ENCODE measurements at places on chromosomes 4 and X.

GRCh38 chr4:165293061-165293460 lies 34.4 kb upstream of the MSMO1 start:
- DNase-seq, result no peak

- no peak for DNase-seq
Measured at GRCh38 chrX:56803850-56804681, 75.0 kb downstream of the NBDY start.

- DNase-seq, result no peak
Measured at GRCh38 chr4:54784161-54784671, 126.5 kb downstream of the KIT start.

DNA sequence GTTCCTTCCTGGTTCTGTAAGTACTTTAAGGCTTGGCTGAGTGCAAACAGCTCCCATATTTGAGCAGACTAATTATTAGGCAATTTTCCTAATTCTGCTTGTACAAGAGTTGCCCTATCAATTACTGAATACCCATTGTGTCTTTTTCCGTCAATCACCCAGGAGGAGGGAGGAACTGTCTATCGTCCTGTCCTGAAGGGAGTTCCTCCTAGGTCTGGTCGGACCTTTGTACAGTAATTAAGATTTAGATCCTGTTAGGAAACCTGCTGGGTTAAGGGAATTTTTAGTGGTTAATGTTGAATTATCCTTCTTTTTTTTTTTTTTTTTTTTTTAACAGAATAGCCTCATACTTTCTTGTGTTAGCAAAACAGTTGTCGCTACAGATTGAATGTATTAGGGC lies 130.1 kb downstream of the KDM6A start:
- DNase-seq, result no peak

- DNase-seq, result no peak
Measured at GRCh38 chr4:165118256-165118909, 5.7 kb upstream of the TMEM192 start.

DNA sequence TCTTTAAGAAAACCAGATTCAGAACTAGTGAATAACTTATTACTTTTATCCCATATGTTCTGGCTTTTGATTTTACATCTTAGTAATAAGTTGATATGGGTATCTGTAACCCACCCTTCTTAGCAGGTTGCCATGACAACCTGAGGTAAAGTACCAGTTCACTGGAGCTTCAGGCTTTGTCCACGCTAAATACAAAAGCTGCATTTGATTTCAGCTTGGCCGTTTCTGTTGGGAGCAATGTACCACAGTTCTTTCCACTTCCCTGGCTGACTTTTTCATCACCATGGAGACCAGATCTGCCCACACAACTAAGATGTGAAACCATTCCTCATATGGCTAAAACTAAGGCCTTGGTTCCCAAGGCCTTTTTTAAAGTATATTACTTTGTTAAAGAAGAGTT lies 26.1 kb downstream of the KLHL34 start:
- DNase-seq, result no peak

- DNase-seq, result no peak
Measured at GRCh38 chrX:154776753-154777152, 14.1 kb downstream of the DKC1 start.

DNA sequence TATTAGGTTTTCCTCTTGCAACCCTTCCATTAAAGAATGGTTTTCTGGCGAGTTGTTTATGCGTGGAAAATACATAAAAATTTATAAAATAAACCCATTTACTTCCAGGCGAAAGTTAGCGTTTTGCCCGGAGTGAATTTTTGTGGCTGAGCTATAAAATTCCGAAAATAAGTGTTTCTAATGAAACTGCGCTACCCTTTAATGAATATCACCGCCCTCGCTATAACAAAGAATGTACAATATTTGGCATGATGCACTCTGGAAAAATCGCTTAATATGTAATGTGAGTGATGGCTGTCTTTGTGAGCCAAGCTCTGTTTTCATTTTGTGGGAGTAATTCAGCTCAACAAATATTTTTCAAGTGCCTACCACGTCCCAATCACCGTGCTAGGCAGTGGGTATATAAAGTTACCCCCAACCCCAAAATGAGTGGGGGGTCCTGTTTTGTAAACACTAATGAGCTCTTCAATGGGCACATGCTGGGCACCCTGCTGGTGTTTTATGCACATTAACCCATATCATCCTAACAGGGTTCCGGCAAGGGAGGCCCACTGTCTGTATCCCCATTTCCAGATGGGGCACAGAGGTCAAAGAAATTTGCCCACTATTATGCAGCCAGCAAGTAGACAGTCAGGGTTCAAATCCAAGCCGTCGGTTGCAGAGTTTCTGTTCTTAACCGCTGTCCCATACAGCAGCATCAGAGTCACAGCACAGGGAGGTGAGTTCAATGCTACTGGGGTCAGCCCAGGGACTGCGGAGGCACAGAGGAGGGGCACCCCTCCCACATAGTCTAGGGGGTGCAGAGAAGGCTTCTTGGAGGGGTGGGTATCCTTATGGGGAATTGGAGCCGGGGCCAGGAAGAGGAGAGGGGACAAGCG lies 65.7 kb upstream of the STX18 start:
- no peak for DNase-seq

DNA sequence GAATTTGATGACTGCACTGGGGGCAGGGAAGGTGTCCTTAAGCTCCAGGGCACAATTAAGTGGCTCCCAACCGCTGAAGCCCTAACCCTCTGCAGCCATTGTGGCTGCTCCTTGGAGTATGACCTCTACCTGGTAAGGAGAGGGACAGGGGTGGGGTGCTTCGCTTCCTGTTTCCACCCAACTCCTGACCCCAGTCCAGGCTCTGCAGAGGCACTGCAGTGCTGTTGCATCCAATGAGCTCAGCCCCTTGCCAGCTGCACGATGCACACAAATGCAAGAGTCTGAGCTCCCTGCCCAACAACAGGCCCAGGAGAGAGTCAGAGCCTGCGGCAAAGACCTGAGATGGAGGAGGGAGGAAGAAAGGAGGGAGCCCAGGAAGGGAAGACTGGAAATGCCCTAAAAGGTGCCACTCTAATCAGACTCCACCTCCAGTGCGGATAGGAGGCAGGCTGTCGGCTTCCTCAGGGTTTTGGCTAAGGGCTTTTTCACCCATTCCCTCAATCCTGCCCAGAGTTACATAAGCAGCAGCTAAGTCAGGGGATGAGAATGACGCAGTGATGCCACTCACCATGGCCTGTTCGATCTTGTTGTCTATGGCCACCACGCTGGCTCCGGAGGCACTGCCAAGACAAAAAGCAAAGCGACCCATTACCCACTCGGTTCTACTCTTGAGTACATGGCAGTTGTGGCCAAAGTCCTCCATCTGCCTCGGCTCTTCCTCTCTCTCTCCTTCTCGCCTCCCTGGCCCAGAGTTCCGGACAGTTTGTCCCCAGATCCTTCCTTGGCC lies 60.1 kb downstream of the TSC22D3 start:
- no peak for DNase-seq

DNA sequence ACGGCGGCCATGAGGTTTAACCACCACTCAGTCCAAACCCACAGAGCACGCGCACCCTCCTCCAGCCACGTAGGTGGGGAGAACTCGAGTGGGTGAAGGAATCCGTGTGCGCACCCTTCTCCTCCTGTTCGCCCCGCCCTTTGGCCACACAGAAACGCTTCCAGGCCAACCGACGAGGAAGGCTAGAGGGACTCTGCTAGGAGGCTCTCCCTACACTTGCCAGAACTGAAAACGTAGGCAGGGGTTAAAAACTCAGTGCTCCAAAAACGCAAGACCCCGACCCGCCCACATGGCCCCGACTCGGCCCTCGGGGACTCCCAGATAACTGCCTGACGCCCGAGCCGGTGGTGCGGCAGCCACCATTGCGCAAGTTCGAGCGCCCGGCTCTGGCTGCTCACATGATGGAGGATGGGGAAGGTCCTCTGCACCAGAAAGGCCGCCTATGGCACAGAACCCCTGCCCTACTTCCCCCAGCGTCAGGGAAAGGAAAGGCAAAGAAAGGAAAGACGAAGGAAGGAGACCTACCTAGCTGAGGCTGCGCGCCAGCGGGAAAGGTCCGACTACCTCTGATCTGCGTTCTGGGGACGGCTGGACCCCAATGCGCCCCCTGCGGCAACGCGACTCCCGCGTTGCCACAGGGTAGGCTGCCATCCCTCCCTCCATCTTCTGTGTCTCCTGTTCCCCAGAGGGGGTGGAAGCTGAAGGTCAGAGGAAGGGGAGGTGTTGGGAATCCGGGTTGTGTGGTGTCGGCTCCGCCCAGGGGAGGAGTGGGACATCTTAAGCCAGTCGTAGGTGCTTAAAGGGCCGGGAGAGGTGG lies 201.9 kb upstream of the AGTR2 start:
- DNase-seq, result no peak

DNA sequence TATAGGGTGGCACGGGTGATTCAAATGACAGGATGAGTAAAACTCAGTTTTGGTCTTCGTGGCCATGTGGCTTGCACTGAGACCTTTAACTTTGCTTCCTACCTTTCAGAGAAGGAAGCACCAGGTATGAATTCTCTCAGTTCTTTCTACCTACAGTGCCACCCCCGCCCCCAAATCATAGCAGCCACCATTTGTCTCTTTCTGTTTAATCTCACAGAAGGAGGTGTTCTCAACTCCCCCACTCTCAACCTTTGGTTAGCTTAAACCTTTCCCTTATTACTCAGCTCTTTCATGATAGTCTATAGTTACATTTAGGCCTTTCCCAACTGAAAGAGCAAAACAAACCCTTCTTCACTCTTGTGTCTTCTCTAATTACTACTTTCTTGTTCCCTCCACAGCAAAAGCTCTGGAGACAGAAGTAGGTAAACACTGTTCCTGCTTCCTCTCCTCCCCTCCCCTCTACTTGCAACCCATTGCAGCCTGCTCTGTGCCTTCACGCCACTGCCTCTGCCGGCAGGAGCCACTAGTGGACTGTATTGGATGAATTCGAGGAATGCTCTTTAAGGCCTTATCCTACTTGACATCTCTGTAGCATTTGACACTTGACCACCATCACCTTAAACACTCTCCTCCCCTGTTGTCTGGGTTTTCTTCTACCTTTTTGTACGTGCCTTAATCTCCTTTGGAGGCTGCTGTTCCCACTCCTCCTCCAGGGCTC lies 123.7 kb downstream of the AFF1 start:
- no peak for DNase-seq

- no peak for DNase-seq
Measured at GRCh38 chr4:188658958-188659522, 519.8 kb downstream of the TRIML1 start.

- DNase-seq, result no peak
Measured at GRCh38 chrX:13597874-13598273, 28.5 kb downstream of the EGFL6 start.

- DNase-seq, result no peak
Measured at GRCh38 chrX:135977611-135978010, 3.8 kb upstream of the MMGT1 start.

- DNase-seq, result no peak
Measured at GRCh38 chr4:86449746-86450588, 90.1 kb upstream of the MAPK10 start.

DNA sequence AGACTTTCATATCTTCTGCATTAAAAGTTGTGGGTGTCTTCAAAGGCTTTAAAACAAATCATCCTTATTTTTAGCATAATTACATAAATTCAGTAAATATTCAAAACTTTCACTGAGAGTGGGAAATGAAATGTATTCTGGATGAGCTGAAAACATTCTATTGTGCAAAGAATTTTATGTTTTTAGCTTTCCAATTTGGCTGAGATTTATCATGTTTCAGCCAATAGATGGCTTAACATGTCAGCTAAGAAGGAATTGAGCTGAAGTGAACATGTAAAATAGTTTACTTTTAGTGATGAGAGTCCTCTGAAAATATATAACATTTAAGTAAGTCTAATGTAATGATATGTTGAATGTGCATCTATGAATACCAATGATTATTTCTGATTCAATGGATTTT lies 213.5 kb upstream of the GIMD1 start:
- DNase-seq, result no peak

GRCh38 chr4:126144543-126145237 lies 829.9 kb downstream of the FAT4 start:
- DNase-seq, result no peak

GRCh38 chr4:55008166-55009056 lies 117.0 kb downstream of the KDR start:
- no peak for DNase-seq

DNA sequence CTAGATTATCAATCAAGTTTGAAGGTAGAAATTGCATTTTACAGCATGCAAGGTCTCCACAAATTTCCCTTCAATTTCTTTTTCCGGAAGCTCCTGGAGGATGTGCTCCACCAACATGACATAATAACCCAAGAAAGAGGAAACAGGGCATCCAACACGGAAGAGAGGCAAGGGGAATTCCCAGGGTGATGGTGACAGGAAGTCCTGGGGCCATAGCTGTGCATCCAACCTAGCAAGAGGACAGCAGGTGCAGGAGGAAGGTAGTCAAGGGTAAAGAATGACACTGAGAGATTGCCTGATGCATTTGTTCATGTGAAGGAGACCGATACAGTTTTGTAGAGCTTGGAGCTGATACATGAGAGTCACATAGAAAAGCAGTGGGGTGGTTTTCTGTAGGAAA lies 115.7 kb upstream of the LSM6 start:
- DNase-seq, result no peak

DNA sequence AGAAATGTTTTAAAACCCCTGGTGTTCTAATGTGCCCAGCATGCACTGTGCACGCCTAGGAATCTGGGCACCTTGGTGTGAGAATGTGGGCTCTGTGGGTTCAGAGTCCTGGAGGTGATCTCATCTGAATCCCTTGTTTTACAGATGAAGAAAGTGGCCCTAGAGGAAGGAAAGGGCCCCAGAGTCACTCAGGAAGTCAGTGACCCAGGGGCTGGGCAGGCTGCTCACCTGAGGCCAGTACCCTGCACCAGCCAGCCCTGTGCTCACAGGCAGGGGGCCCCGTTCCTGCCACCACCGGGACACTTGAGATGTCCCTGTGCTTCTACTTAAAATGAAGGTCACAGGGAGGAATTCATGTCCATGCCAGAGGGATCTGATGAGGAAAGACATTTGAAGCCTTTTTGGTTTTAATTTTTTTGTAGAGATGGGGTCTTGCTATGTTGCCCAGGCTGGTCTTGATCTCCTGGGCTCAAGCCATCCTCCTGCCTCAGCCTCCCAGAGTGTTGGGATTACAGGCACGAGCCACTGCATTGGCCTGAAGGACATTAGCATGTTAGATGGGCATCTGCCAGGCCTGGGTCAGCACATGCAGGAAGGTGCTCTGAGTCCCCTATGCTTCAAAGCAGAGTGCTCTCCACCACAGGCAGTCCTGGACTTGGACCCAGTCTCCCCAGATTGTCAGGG lies 7.4 kb upstream of the S100P start:
- no peak for DNase-seq
